T follicular helper cell (primary cell): ENCODE measurements at places on chromosomes 3 and 15.

DNA sequence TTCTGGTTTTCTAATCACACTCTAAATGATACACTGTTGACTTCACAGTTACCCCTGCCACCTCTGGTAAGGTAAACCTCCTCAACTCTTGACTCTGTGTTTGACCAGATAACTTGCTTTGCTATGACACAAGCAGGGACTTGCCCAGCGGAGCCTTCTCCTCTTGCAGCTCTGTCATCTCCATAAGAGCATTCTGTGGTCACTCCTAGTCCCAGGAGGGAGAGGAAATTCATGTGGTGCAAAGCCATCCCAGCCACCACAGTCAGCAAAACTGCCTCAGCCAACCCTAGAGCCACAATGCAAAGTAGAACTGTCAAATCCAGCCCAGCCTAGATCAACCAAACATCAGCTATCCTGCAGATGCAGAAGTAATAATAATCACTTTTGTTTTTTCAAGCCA, 144.7 kb upstream of the GADL1 start:
- DNase-seq: no peak

DNA sequence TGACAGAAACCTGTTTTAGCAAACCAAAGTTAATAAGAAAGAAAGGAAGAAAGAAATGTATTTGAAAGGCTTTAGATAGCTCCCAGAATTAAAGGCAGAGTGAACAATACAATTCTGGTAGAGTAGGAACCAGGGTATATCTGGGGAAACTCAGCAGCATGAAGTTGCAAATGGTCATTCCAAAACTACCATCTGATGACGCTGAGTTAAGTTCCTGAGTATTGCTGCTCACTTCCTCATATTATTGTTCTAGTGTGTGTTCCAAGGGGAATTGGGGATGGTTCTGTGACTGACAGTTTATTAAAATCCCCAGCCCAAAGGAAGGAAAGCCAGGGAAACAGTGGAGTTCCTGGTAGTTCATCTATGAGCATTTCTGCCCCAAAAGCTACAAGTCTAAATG, 88.3 kb upstream of the FRMD4B start:
- DNase-seq: no peak

GRCh38 chr3:143427631-143428030, 308.1 kb downstream of the CHST2 start:
- DNase-seq: no peak

DNA sequence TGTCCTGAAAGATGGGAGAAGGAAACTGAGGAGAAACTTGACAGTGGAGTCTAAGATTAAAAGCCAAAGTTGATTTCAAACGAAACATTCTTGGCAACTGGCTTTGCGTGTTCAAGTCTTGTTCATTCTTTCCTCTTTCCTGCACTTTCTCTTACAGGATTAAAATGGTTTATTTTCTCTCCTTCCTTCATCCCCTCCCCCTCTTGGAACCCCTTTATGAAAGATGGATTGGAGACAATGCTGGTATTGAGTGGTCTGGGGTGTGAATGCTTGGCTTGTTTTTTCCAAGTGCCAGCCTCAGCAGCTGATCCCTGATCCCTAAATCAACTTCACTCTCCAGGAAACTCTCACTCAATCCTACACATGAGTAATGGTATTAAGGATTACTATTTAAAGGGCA, 703 bp upstream of the LSAMP start:
- DNase-seq: no peak

DNA sequence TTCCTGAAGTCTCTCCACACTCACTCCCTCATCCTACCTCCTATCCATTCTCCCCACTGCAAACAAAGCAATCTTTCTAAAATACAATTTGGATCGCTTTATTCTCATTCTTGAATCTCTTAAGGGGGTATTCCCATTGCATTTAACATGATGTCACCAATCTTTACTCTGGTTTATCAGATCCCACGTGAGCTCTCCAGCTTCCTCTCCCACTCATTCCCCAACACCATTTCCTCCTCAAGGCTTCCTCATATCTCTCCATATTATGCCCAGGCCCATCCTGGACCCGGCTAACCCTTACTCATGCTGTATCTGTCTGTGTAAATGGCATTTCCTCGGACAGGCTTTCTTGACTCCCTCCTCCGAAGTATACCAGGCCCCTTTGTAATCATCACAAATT, 165.0 kb downstream of the CD47 start:
- no peak for DNase-seq

DNA sequence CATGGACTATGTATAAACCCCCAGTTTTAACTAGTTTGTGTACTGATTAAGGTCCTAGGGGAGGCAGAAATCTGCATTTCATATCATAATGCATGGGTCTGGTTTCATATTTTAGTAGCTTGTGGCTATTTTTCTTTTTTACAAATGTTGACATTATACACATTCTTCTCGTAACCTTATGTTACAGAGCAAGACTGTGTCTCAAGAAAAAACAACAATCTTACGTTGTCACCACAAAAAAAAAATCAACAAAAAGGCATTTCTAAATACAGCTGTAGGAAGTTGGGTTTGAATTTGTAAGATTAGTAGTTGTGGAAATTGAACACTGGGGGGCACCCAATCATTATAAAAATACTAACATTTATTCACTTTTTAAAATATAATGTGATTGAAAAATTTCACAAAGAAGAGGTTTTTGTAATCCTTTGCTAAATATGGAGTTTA, 17.9 kb downstream of the SERP1 start:
- DNase-seq: no peak

- DNase-seq: no peak
These were observed 320.3 kb upstream of the TGFBR2 start for GRCh38 chr3:30286007-30286669.

DNA sequence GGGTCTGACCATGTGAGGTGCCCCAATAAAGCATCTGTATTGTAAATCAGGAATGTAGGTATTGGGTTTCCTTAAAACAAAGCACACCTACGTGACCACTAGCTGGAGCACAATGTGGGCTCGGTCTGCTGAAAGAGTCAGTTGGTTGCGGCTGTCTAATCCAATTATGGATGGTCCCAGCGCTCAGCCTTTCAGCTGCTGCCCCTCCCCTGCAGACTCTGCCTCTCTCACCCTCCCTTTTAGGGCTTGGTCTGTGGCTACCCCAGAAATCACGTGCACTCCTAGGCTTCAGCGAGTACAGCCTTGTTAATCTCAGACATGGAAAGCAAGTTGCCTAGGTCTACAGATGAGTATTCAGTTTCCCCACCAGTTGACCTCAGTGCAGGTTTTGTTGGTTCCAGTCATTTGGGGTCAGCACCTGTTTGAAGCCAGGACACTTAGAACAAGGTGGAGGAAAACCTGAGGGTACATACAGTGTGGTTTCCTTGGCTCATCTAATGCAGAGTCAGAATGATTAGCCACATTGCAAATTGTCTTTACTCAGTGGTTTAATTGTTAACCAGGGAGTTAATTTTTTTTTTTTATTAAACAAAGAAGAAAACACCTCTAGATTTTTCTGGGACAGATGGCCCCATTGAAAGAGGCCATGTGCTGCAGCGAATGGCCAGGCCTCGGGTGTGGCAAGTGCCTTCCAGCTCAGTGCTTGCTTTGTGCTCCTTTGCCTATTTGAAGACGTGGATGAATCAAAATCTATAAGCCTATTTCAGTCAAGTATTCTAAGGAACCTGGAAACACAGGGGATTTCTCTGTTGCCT, 137.7 kb downstream of the IGF1R start:
- no peak for DNase-seq

GRCh38 chr3:197025736-197026480, 3.7 kb downstream of the MELTF start:
- DNase-seq: no peak

- DNase-seq: no peak
These were observed 254.8 kb downstream of the ZBTB20 start for GRCh38 chr3:114892131-114892879.

GRCh38 chr3:4410606-4411005, 56.5 kb downstream of the SUMF1 start:
- DNase-seq: no peak

DNA sequence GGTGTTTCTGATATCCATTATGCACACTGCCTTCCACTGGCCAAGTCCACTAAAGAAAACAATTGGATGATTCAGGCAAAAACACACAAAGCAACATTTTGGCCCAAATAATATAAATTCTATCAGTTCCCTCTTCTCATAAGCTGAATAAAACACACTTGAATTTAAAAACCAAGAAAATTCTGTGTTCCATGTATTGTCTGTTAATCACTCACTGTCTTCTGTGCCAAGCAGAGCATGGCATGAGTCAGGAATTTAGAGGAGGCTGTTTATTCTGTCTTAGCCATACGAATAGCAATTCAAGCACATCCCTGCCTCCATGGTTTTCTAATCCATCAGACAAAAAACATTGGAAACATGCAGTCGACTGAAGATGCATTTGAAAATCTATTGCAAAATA, 215.6 kb upstream of the UMPS start:
- no peak for DNase-seq

DNA sequence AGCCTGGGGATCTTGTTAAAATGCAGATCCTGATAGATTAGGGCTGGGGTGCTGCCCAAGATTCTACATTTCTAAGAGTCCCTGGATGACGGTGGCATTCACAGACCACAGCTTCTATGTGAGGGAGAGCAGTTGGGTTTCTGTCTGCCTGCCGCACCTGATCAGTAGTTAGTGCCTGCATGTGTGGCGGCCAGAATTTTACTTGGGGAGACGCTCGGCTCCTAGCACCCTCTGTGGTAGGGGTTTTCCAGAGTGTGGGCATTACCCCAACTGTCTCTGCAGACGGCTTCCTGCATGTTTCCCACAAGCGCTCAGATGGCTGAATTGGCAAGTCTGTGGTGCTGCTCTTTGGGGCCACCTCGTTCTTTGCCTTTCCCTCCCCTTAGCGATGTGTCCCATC, 8.3 kb downstream of the GHRL start:
- peak; percentile 8 for DNase-seq

DNA sequence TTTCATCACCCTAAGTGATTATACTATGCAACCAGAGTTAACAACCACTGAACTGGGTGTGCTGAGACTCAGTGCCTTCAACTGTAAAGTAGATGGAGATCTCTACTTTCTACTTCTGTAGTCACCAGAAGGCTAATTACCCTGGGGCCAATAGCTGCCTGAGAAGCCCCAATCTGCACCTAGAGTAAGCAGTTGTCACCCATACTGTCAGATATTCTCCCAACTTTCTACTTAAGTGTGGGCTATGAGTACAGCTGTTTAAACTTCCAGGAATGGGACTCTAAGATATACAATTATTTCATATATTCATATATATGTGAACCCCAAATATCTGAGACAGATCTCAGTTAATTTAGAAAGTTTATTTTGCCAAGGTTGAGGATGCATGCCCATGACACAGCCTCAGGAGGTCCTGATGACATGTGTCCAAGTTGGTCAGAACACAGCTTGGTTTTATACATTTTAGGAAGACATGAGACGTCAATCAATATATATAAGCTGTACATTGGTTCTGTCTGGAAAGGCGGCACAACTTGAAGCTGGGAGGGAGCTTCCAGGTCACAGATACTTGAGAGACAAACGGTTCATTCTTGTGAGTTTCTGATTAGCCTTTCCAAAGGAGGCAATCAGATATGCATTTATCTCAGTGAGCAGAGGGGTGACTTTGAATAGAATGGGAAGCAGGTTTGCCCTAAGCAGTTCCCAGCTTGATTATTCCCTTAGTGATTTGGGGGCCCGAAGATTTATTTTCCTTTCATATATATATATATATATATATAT, 41.9 kb downstream of the CCNL1 start:
- DNase-seq: no peak

- no peak for DNase-seq
These were observed 101.0 kb downstream of the CADPS start for GRCh38 chr3:62774221-62774620.

- DNase-seq: peak; percentile 33
These were observed 75.4 kb upstream of the POMGNT2 start for GRCh38 chr3:43181202-43181821.

GRCh38 chr3:61650276-61650675, 88.9 kb downstream of the PTPRG start:
- DNase-seq: no peak

- no peak for DNase-seq
These were observed 85.3 kb upstream of the TNFSF10 start for GRCh38 chr3:172608575-172608974.

DNA sequence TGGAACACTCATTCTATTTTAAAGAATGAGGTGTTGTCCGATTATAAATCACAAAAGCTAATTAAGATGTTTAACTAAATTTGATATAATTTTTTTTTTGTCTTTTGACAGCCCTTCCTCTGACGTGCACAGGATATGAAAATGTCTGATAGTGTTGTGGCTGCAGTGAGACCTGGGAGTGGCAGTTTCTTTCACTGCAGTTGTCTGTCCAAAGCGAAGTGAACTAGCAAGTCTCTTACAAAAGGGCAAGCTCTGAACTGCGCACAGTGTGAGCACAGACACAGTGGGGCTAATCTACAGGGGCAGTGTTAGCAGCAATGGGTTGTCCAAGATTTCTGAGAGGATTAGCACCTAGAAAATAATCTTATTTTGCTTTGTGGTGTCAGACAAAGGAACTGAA, 29.1 kb upstream of the MYRIP start:
- DNase-seq: no peak

GRCh38 chr3:117074826-117075225, 365.2 kb downstream of the TUSC7 start:
- DNase-seq: no peak
